Liver (tissue), 10 donors: ENCODE measurements at places on chromosomes 3 and 15.
A peak's percentile ranks its signal among the peaks of the same experiment; 100 is the strongest.

GRCh38 chr15:99140590-99140989, 35.7 kb downstream of the SYNM start:
- DNase-seq: no peak

- no peak for DNase-seq
Observed at GRCh38 chr3:195160257-195160898, 110.6 kb downstream of the XXYLT1 start.

GRCh38 chr15:94081829-94082228, 149.5 kb upstream of the MCTP2 start:
- DNase-seq: no peak

GRCh38 chr3:37667335-37667734, 194.3 kb upstream of the CTDSPL start:
- DNase-seq: no peak

DNA sequence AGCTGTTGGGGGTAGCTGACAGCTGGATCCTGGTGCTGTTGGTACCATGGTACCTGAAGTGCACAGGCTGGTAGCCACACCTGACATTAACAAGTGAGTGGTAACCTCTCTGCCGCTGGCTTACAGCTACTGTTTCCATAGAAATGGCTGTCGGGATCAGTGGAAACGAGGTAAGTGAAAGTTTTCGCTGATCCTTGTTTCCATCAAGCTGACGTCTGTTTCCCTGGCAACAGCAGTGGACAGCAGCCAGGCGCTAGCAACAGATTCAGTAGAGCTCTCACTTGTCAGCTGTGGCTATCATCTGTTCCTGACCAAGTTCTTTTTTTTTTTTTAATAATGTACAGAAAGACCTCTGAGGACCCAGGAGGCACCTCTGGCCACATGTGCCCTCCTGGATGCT, 166.2 kb downstream of the CHDH start:
- no peak for DNase-seq

GRCh38 chr15:66961407-66961884, 104.0 kb upstream of the SMAD3 start:
- no peak for DNase-seq

GRCh38 chr3:48434591-48435222, 4.8 kb upstream of the PLXNB1 start:
- DNase-seq: no peak

- no peak for DNase-seq
Observed at GRCh38 chr3:16260046-16260445, 4.7 kb downstream of the DPH3 start.

DNA sequence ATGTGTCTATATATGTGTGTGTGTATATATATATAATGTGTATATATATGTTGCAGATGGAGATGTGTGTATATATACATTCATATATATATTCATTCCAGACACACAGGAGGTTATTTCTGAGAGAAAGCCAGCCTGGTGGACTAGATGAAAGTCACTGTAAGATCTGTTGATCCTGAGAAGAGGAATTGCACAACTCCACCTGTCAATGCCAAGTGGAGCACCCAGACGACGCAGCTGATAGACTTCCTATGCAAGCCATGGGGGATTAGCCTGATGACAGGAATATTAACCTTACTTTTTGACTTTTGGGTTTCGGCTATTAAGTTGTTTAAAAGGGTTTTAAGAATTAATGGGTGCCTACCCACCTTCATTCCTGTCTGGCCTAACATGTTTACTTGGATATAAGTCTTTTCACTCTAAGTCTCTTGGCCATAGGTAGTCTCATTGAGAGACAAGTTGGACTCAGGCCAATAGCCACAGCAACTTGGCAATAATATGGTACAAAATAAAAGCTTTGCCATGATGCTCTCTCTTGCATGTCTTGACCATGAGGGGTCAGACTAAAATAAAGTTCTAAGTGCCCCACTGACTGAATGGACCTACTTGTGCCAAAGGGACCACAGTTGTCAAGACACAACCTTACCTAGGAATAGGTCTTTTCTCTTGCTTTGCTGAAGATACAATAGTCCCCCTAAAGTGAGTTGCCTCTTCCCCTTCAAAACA, 35.9 kb upstream of the GOLGA6L2 start:
- no peak for DNase-seq

DNA sequence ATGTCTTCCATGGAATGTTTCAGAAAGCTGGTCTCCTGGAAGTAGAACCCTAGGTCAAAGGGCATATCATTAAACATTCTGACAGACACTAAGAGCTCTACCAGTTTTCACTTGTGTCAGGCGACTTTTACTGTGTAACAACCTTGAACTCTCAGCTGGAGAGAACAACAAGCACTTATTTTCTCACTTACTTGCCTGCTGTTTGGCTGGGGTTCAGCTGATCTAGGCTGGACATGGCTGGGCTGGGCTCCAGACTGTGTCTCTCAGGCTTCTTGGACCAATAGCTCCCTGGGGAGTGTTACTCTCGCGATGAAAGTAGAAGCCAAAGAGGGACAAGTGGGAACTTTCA, 527.3 kb downstream of the SHQ1 start:
- no peak for DNase-seq

- no peak for DNase-seq
Observed at GRCh38 chr3:38229036-38229435, 36.6 kb upstream of the SLC22A13 start.

DNA sequence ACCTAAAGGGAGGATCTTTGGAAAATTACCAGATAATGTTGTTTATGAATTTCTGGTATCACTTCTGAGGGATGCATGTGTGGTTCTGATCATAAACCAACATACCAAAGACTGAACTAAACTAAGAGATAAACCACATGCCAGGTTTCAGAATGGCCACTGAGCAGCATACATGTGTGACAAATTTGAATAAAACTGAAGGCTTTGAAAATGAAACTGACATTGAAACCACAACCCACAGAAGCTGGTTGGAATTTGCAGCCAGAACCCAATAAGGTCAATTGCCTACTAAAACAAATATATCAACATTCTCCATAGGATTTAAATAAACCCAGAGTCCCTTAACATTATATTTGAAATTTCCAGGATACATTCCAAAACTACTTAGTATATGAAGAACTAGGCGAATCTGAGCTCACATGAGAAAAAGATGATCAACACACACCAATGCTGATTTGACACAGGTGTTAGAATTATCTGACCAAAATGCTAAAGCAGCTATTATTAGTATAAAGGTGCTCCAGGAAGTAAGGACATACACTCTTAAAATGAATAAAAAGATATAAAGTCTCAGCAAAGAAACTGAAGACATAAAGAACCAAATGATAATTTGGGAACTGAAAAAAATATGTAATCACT, 125.0 kb downstream of the ZNF280D start:
- no peak for DNase-seq

- DNase-seq: no peak
Observed at GRCh38 chr3:120144267-120144666, 50.0 kb upstream of the GSK3B start.

GRCh38 chr15:60824196-60824595, 345.3 kb upstream of the ICE2 start:
- DNase-seq: no peak

DNA sequence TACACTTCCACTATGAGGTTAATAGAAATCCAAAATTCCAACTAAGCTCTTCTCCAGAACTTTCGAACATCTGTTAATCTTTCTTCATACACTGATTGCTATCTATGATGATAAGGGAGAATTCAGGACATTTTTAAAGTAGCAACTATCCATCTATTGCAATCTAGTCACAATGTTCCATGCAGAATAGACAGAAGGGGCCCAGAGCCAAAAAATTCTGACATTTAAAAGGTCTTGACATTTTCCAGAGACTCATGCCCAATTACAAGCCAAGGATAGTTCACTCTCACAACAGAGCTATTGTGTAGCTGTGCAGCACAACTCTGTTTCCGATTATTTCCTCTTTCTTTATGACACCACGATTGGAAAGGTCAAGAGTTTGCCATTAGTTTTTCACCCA, 999.7 kb upstream of the ALCAM start:
- DNase-seq: no peak

GRCh38 chr3:64653101-64653500, 34.7 kb downstream of the ADAMTS9 start:
- DNase-seq: no peak

GRCh38 chr3:42140665-42141203, 49.6 kb downstream of the TRAK1 start:
- DNase-seq: no peak

DNA sequence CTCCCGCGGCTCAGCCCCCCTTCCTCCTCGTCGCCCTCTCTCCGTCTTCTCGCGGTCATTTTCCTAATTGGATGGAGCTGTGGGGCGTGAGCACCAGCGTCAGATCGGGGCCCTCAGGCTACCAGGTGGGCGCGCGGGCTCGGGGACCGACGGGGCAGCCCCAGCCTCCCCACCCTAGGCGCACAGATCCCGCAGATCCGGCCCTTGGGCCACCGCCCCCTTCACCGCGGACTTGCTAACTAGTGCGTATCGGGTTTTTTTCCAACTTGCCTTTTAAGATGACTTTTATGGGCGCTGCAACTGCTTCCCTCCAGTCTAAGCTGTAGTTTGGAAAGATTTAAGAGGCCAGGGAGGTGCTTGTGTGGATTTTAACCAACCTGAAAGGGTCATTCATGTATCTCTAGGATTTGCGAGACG, 1.3 kb downstream of the ZNF710 start:
- peak; percentile 57 for DNase-seq

GRCh38 chr3:55315396-55315795, 171.7 kb downstream of the WNT5A start:
- no peak for DNase-seq

GRCh38 chr3:141619450-141619849, 118.6 kb upstream of the RNF7 start:
- DNase-seq: no peak

DNA sequence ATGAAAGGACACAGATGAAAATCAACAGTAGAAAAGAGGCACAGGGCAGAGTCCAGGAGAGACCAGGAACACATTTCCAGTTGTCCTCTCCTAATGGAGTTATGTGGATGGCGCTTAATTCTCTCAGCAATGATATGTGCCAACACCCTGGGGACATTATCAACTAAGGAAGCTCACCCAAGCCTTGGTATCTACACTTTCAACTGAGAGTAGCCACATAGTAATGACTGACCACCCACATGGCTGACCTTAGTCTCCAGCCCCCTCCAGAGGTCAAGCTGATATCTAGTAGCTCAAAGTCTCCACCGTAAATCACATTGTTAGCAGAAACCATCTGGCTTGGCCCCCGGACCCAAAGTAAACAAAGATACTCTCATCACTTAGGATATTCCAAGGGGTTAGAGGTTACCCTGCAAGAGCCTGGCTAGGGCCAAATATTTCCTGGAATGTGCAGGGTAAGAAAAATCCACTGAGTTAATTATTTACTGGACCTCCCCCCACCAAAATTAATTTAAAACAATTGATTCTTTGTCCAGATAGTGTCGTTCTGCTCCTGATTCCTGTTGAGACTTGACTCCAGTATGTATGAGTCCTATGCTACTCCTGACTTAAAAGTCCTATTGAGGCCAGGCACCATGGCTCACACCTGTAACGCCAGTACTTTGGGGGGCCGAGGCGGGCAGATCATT, 24.8 kb downstream of the GABRR3 start:
- no peak for DNase-seq

GRCh38 chr3:28467414-28467813, 118.8 kb upstream of the AZI2 start:
- DNase-seq: no peak
